ENCODE measurements at places on chromosomes 2 and 18. TPM values are rescaled to one million over a fixed set of nuclear protein-coding genes. Genes with fewer than 3 reads are reported as not detected.

- H3K4me3 ChIP-seq = no peak overlapping the region
- H3K27me3 ChIP-seq = no peaks in the 10 kb centered on the region
- H3K27ac ChIP-seq = no peak overlapping the region
- no peaks in the 10 kb centered on the region for H3K4me1 ChIP-seq
- H3K36me3 ChIP-seq = no peaks in the 10 kb centered on the region
Observed at GRCh38 chr2:121999264-121999663, 243.8 kb downstream of the TSN start.

- DNase-seq = no peak
- no peak overlapping the region for H3K27ac ChIP-seq
- H3K36me3 ChIP-seq = no peaks in the 10 kb centered on the region
- H3K27me3 ChIP-seq = no peaks in the 10 kb centered on the region
- H3K4me3 ChIP-seq = no peak overlapping the region
- H3K4me1 ChIP-seq = no peaks in the 10 kb centered on the region
Observed at GRCh38 chr18:26464128-26465011, 84.0 kb downstream of the KCTD1 start.

Gene ALKAL2
- total RNA-seq = not detected

Gene CAPN14
- total RNA-seq = 0.25 TPM

Gene RAB17
- total RNA-seq = 3.2 TPM
